ENCODE measurements at places on chromosomes 6 and 20.
A peak's percentile ranks its signal among the peaks of the same experiment; 100 is the strongest.

DNA sequence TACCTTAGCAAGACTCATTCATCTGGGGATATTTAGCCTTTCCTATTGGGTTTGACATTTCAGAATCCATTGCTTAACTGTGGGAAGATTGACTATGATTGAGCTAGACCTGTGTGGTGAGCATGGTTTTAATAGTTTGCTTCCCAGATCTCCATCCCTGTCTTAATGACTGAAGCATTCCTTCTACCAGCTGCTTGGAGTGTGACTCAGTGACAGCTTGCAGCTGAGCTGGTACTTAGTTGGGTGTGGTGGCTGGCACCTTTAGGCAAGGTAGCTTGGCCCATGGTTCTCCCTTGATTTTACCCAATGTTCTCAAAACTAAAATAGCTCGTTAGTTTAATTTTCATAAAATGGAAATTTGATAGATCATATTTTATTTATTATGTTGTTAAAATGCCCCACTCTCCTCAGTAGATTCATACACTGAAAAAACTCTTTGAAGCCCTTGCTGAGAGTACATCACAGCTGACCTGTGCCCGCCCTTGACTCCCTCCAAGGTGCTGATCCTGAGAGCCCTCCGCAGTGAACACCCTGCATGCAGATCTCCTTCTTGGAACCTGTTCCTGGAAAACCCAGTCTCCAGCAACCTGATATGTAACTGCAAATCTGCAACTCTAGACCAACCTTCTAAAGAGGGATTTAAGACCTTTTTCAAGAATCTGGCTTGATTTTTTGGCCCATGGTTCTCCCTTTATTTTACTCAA, 19.1 kb downstream of the DOK5 start:
- DNase-seq: no peak

DNA sequence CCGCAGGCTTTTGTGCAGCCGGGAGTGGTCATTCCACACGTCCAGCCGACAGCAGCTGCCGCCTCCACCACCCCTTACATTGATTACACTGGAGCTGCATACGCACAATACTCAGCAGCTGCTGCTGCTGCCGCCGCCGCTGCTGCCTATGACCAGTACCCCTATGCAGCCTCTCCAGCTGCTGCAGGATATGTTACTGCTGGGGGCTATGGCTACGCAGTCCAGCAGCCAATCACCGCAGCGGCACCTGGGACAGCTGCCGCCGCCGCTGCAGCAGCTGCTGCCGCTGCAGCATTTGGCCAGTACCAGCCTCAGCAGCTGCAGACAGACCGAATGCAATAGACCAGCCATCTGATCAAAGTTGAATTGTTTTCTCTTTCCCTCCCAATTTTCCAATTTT, 10.6 kb downstream of the RBM24 start:
- DNase-seq: no peak

GRCh38 chr20:58923117-58923712, 57.8 kb upstream of the NELFCD start:
- DNase-seq: no peak

DNA sequence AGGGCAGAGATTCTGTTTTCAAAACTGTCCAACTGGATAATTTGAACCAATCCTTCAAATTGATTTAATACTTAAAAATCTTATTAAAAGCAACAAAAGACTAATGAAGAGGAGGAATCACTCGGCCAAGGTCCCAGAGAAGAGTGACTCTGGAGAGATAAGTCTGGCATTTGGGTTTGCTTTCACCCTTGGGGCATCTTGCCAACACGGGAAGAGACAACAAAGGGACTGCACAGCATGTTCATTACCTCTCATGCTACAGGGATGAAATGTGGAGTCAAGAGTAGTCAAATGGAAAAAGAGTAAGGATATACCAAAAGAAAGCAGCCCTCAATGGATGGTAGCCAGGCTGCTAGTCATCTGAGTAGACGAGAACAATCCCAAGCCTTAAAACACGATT, 68.2 kb downstream of the KHDRBS2 start:
- no peak for DNase-seq

DNA sequence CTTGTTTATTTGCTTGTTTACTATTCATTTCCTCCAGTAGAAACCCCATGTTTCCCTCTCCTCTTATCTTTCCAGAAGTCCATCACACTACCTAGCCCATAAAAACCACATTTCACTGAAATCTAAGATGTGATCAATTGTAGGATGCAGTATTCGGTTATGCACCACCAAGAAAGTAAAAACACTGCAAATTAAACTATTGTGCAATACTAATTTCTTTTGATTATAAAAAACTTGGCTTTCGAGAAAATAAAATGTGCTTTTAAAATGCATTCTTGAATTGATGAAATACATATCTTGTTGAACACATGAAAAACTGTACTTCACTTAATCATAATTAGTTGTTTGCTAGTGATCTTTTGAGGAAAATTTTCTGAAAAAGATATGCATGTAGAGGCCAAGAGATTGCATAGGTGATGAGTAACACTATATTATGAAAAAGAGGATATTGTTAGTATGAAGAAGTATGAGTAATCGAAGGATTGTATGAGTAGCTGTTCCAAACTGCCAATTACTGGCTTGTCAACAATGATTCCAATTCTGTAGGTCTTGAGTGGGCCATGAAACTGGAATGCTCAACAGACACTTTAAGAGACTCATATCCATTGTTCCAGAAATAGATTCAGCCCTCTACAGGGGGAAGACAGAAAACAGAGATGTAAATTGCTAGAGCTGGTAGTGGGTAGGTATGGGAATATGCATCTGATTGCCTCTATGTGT, 79.7 kb downstream of the RNF217 start:
- DNase-seq: no peak

DNA sequence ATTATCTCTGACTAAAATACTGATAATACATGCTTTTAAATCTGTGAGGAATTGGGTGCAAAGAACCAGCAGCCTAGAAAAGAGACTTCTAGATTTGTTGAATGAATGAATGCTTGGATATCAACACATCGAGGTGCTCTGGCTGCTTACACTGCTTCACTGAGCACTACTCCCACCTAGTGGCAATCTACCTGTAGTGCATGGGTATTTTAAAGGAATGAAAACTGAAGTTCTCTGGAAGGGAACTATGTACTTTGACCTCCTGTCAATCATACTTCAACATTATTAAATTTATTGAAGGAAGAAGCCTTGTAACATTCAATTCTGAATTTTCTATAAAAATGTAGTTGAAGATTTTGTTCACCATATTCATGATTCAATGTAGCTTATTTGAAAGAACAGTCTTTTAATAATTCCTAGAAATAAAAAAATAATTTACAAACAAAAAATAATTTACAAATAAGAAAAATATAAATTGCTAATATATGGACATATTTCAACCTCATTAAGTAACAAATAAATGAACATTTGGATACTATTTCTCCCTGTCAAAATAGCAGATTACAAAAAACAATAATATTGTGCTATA, 111.2 kb upstream of the MMS22L start:
- peak; percentile 53 for DNase-seq

DNA sequence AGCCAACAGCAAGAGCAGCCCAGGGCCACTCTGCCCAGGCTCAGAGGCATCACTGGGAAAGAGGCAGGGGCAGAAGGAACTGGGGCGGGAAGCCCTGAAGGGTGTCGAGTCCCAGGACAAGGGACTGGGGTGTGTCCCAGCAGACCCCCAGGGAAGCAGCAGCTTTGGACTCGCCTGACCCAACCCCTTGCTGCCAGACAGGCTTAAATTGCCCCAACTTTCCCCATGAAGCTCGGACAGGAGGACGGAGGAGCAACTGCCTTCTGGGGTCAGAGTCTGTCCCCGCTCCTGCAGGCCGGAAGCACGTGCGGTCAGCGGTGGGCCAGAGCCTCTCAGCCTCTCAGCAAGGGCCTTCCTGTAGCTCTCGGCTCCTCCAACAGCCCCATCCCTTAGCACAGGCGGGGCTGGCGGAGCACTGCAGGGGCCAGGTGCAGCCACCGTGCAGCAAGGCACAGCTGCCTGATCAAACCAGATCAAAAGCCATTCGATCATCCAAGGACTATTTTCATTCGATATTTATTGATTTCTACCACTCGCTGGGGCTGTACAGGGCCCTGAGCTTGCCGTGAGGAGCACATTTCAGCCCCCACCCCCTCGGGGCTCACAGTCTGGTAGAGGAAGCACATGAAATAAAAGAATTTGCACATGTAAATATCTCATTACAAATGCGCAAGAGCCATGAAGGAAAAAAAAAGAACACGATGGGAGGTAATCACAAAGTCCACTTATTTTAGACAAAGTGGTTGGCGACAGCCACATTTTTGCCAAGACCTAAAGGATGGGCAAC, 31.8 kb upstream of the STX16 start:
- no peak for DNase-seq

- no peak for DNase-seq
Observed at GRCh38 chr6:3305216-3305565, 46.4 kb downstream of the PSMG4 start.

GRCh38 chr6:43963203-43963602, 164.0 kb downstream of the MRPL14 start:
- DNase-seq: peak; percentile 24

- no peak for DNase-seq
Observed at GRCh38 chr6:161891542-161891941, 617.7 kb upstream of the AGPAT4 start.

GRCh38 chr6:107616775-107617174, 126.9 kb downstream of the SOBP start:
- DNase-seq: no peak

- peak; percentile 4 for DNase-seq
Observed at GRCh38 chr20:4225745-4226144, 210.4 kb upstream of the RNF24 start.

DNA sequence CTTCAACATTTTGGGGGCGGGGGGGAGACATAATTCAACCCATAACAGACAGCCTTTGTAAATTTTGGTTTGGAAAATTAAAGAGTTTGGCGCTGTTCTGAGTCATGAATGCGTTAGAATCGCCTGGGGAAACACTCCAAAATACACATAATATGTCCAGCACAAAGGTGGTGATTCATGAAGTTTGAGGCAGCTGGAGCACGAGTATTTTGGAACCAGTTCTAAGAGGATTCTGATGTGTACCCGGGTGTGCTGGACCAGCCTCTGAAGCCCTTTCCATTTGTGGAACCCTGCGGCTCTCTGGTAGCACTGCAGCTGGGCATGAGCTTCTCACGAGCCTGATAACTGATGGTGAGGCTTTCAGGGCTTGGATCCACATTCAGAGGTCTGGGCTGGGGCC, 4.7 kb downstream of the GMPR start:
- DNase-seq: no peak

DNA sequence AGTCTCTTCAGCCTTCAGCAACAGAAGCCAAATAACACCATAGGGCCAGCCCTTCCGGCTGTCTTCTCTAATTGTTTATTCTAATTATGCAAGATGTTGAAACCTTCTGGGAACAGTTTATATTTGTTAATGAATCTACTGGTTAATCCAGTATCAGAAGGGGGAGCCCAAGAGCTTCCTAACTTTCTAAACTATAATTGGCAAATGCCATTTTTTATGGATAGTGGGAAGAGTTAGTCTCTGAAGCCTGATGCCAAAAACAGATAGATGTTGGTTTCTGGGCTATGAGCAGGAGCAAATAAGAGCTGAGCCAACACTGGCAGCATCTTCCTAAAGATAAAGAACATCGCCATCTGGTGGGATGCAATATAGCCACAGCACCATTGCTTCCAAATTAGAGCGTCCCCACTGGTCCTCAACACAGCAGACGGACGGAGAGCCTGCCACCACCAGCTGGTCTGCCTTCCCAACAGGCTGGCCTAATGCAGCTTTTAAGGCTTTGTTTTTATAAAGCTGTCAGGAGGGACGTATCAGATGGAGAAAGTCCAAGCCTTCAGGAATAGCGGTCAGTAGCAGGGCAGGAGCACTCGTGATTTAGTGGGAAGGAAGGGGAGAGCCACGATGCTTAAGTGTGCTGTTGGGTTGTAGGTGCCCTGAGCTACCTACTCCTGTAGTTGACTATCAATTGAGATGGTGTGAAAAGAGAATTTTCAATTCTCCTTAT, 118.8 kb downstream of the RALGAPA2 start:
- DNase-seq: peak; percentile 48

GRCh38 chr6:166556863-166557322, 29.6 kb downstream of the RAMACL start:
- peak; percentile 80 for DNase-seq

DNA sequence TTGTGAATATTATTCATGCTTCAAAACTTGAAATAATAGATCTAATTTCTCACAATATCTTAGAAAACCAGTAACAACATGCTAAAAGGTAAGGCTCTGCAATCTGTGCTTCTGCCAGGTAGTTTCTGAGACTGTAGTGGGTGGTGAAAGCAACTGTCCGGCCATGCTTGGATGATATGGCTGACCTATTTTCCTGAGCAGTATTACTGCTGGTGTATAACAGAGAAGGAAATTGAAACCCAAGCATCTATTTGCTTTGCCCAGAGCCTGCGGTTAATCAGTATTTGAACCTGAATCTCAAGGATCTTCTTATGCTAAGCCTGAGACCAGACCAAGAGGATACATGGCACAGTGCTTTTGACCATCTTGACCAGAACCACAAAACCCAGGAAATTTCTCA, 563.8 kb downstream of the COL12A1 start:
- no peak for DNase-seq

GRCh38 chr6:136739501-136739900, 52.8 kb downstream of the MAP3K5 start:
- DNase-seq: no peak

DNA sequence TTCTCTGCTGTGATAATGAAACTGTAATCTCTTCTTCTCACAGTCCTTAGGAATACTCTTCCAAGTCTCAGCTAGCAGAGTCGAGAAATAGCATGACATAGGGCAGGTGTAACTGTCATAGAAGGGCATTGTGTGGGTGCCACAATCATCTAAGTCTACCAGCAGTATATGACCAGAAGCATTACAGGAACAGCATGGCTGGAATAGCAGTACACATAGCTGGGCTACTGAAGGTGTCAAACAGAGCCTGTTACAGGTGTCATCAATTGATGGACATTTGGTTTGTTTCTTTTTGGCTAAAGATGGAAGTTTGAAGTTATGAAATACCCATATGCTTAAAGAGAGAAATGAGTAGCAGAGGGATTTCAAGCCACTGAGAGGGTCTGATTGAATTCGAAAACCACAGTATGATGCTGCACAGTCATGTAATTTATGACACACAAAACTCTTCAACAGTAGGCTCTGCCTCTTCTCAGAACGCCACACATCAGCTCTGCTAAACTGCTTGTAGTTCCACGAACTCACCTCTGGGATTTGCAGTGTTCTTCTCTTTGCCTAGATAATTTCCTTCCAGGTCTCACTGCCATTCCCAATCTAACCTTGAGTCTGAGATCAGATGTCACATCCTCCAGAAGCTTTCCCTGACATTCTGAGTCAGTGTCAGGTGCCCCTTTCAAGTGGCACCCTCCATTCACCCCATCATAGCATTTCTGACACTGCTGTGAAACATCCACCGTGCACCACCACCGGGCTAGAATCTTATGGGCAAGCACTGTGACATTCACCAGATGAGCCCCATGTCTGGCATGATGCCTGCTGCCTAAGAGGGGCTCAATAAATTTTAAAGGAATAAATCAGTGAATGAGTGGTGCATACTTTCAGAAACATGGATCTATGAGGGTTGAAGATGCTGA, 151.0 kb downstream of the ADAT2 start:
- no peak for DNase-seq

- DNase-seq: no peak
Observed at GRCh38 chr6:56549014-56549413, 93.7 kb downstream of the DST start.
